ENCODE measurements at places on chromosomes 11 and 22. TPM values are rescaled to one million over a fixed set of nuclear protein-coding genes. Genes with fewer than 3 reads are reported as not detected.
A peak's percentile ranks its signal among the peaks of the same experiment; 100 is the strongest.

DNA sequence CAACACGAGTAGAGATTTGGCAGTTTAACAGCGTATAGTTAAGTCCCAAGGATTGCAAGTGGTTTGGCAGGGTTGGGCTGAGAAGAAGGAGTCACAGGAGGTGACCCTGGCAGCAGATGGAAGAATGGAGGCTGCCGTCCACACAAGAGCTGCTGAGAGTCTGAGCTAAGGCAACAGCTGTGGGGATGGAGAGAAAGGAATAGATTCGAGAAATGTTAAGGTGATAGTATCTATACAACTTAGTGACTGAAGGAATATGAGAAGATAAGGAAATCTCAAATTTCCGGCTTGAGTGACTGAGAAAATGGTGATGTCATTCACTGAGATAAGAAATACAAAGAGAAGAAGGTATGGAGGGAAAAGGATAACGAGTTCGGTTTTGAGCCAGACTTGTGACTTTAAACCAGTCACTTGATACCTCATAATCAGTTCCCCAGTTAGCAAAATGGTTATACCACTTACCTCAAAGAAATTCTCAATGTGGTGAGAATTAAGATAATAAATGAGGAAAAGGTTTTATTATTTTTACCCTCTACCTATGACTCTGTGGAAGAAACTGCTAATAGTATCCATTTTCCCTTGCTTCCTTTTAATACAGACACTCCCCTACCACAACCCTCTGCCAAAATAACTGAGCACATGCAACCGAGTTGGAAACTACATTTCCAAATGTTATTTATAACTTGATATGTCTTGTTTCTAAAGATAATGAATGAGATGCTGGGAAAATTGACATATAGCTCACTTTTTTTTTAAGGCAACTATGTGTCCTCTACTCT, 30.7 kb downstream of the FAM168A start:
- peak overlapping the region; percentile 61 for H3K27ac ChIP-seq
- DNase-seq: peak; percentile 56
- no peaks in the 10 kb centered on the region for H3K27me3 ChIP-seq

DNA sequence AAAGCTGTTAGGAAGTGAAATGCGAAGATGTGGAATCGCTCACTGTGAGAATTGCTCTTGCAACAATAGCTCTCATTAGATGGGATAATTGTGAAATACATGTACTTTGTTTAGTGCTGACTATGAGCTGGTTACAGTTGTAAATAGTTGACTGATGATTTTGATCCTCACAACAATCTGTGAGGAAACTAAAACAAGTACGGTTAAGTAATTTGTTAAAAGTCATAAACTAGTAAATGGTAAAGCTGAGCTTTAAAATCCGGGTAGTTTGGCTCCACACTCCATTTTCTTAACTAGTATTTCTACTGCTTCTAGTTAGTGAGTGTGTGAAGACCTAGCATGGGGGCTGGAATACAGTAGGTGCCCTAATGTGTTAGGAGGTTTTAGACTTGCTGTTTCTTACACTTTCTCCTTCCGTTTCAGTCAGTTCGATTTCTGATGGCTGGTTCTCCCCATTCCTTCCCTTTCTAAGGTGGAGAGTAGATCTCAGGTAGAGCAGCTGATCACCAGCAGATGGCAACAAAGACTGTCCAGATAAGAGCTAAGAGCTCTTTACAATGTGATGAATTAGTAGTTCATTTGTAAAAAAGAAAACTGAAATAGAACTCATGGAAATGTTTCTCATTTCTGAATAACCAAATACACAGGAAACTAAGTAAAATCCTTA, 16.3 kb upstream of the CYP2R1 start:
- DNase-seq: no peak
- no peaks in the 10 kb centered on the region for H3K4me1 ChIP-seq
- H3K27ac ChIP-seq: no peak overlapping the region

DNA sequence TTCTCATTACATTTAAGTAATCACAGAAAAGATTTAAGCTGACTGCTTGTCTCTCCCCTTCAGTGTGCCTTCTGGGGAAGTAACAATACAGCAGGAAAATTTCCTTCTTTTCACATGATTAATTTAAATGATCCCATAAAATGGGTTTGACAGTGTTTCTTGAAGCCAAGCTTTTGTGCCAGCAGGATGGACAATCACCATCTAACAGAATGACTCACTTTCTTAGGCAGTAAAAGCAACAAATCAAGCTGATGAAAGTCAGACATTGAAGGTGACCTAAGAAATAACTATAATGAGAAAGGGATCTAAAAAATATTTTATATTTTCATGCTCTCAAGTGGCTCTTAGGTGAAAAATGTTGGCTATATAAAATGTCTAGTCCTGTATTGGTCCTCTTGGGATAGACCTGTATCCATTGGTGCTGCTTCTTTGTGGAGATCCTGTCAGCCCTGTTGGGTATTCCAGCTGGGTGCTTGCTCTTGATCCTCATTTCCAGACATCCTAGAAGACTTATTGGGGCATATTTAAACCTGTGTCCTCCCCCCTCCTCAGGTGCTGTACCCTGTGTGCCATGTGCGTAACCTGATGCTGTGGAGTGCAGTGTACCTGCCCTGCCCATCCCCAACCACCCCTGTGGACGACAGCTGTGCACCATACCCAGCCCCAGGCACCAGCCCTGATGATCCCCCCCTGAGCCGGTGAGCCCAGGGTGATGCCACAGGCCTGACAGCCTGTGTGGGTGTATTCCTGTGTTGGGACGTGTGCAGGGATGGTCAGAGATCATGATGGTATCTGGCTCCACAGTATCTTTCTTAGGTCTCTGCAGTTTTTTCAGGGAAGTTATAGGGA, 62.7 kb upstream of the HORMAD2 start:
- H3K36me3 ChIP-seq: peaks cover 12% of the 10 kb centered on the region
- no peaks in the 10 kb centered on the region for H3K4me1 ChIP-seq
- H3K27me3 ChIP-seq: no peaks in the 10 kb centered on the region
- no peak overlapping the region for H3K4me3 ChIP-seq
- H3K27ac ChIP-seq: no peak overlapping the region

The IGLL5 gene
- total RNA-seq: 0.50 TPM

The NCAM1 gene
- 14.1 TPM for total RNA-seq

The CNGA4 gene
- not detected for total RNA-seq

The BET1L gene
- total RNA-seq: 11.8 TPM

The SPI1 gene
- total RNA-seq: 5.5 TPM

The TREH gene
- total RNA-seq: not detected

The FGF19 gene
- total RNA-seq: not detected

Data from psoas muscle (tissue), 8 donors.